ENCODE measurements at places on chromosomes 1 and 21.

GRCh38 chr1:42172381-42173133 is 8.0 kb upstream of the GUCA2A start:
- DNase-seq = no peak

DNA sequence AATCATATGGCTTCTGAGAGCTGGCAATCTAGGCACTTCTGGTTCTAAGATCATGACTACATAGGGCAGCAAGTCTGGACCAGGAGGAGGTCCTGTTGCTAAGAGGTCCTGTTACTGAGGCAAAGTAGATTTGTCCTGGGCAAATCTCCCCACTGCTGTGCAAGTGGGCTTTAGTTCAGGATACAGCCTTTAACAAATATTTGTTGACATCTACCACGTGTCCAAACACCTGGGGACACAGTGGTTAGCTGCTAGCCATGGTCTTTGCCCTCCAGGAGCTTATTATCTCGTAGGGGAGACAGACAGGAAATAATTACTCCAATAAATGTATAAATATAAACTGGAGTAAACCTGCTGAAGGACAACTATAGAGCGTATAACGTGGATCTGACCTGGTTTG is 3.2 kb downstream of the CGN start:
- no peak for DNase-seq

- DNase-seq = no peak
Measured at GRCh38 chr1:16980473-16981268, at the start of gene MFAP2. Gene MFAP2, minus strand, starts transcription at chr1:16980620. Its CDS starts 2,347 bp downstream, at chr1:16978273.

DNA sequence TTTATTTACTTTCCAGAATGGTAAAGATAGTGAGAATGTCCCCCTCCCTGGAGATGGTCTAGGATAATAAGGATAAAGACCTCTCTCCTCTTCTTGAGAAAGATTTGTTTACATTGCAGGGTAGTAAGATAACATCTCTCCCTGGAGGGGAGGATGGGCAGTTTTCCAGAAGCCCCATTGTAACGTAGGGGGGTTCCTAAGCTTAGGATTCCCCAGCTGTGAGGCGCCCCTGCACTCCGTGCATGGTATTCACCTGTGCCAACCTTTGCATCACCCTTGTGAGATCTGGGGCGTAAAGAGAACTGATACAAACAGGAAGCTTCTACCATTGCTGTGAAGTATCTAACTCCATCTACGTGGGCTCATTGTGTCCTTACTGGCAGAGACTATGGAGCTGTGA is 148.7 kb upstream of the DNAH14 start:
- peak; percentile 13 for DNase-seq

GRCh38 chr1:81650776-81651175 is 150.0 kb upstream of the ADGRL2 start:
- no peak for DNase-seq

DNA sequence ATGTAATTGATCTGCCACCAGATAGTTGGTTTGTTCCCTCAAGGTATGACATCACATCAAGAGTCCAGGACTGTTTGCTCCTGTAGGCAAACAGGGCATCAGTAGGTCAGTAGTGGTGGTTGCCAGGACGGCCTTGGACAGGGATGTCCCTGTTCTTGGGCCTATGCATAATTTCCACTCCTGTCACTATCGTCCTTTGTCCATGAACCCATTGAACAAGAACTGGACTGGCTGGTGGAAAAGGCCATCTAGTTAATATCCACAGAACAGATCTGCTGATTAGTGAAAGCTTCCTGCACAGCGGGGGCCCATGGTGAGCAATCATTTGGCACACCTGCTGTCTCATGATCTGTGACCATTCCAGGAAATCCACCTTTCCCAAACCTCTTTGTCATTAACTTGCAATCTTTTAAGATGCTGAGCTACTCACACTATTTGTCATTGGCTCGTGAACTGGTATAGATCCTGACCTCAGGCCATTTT is 12.4 kb upstream of the BSDC1 start:
- no peak for DNase-seq

DNA sequence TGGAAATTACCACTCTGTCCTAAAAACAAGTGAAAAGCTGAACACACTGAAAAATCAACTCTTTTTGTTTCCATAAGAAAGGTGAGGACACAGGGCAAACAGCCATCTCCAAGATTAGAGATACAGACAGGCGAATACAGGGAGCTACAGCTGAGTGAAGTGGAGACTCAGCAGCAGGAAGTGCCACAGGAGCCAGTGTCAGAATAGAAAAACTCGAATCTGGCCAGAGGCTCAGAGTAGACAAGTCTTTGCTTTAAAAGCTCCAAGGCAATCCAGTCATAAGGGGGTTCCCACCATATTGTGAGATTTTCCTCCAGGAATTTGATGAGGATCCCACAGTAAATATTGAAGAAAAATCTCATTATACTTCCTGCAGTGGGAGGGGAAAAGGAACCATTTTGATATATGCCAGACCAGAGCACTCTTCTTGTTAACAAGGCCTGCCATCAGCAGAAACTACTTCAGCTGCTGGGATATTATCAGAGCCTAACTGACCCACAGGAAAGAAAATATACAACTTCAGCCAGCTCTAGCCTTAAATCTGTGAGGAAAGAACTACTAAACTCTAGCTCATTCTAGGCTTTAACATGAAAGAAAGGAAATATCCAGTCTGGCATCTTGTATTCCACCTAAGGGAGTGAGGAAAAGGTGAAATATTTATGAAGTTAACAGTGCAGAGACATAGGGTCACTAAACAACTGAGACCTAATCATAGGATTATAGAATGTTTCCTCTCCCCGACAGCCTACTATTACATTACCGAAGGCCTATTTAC is 256.2 kb upstream of the OLFM3 start:
- no peak for DNase-seq

DNA sequence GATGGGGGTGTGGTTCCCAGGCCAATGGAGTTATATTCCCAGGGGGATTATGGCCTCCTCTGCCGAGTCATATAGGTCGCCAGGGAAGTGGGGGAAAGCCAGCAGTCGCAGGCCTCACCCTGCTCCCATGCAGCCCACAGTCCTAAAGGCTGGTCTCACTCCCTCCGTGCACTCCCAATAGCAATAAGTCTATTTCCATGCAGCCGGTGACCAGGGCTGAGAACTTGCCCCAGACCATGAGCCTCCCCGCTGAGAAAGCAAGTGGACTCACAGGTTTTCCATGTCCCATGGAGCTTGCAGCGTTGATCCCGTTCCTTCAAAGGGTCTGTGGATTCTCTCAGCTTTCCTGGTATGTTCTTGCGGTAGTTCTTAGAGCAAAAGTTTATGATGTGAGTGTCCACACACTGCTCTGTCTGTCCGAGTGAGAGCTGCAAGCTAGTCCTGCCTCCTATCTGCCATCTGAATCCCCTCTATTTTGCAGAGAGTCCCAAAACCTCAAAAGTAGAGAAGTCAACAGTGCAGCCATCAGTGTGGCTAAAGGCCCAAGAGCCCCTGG is 81.7 kb upstream of the TMPRSS2 start:
- no peak for DNase-seq

DNA sequence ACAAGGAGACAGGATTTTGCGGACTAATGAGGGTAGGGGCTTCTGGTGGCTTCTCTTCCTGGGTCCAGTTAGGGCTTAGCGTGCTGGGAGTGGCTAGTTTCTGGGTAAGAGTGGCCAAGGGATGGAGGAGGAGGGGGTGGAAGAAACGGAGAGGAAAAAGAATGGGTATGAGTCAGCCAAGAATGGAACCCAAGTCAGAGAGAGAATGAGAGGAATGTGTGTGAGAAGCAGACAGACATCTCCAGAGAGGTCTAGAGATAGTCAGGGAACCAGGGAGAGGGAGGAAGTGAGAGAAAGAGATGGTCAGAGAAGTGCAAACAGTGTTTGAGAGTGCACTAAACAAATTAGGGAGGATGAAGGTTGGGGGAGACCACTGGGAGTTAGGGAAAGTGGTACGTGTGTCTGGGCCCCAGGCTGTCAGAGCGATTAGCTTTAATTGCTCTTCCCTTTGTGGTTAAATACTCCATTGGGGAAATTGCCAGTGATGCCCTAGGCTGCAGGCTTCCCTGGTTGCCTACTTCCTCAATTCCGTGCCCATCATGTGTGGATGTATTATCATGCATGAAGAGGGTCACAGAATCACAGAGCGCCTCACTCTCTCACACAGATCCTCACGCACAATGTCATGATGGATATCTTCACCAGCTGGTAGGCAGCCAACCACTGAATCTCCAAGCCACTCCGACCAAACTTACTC is 1.4 kb downstream of the PEA15 start:
- DNase-seq = peak; percentile 76

DNA sequence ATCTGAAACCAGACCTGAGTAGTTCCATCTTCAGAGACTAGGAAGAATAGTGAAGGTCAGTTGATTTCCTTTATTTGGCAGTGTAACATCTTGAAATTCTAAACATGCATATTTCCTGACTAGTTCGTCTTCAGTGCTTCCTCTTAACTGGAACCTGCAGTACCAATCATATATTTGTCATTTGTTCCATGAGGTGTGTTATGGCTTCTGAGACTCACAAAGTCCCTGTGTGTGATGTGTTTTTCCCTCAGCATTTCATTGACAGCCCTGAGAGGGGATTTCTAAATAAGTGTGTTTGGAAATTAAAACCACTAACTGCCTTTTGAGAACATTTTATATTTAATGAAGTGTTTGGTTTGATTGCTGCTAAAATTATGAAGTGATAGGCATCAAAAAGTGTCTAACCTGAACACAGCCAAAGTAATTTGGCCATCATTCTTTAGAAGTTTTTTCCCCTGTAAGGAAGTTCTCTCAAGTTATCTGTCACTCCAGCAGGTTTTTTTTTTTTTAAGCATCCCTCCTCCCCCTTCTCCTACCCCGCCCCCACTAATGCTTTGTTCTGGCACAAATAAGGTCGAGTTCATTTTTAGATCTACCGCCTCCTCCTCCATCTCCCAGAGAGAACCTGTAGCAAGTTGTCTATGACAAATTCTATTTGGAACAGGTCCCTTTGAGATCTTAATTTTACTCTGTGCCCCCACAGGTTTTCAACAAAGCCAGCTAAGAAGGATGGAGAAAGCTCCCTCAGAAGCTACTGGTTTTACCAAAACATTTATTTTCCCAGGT is 61.4 kb downstream of the TMEM200B start:
- no peak for DNase-seq

GRCh38 chr1:62040973-62041372 is 153.7 kb upstream of the L1TD1 start:
- no peak for DNase-seq

- no peak for DNase-seq
Measured at GRCh38 chr1:88519156-88519555, 164.9 kb upstream of the PKN2 start.
